T-helper 2 cell treated with Interferon-gamma antibody and Interleukin-4, amounts not matched to agents 5 μg/mL and 100 μg/mL, for 36 hours (primary cell): ENCODE measurements at places on chromosomes 6 and 20.

- DNase-seq: peak; percentile 2
Measured at GRCh38 chr20:58713801-58714339, 21.3 kb downstream of the NPEPL1 start.

- no peak for DNase-seq
Measured at GRCh38 chr6:131631625-131632289, 3.7 kb upstream of the MED23 start.

DNA sequence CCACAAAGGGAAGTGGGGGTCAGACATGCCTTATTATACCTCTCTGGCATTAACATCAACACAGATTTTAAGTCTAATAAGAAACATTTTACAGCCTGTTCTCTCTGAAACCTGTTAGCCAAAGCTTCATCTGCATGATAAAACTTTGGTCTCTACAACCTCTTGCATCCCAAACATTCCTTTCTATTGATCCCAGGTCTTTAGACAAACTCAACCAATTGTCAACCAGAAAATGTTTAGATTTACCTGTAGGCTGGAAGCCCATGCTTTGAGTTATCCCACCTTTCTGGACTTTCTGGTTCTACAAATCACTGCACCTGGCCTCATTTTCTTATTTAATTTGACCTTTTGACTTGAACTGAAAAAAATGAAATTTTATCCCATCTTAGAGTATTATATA lies 20.8 kb downstream of the MCM8 start:
- DNase-seq: no peak

DNA sequence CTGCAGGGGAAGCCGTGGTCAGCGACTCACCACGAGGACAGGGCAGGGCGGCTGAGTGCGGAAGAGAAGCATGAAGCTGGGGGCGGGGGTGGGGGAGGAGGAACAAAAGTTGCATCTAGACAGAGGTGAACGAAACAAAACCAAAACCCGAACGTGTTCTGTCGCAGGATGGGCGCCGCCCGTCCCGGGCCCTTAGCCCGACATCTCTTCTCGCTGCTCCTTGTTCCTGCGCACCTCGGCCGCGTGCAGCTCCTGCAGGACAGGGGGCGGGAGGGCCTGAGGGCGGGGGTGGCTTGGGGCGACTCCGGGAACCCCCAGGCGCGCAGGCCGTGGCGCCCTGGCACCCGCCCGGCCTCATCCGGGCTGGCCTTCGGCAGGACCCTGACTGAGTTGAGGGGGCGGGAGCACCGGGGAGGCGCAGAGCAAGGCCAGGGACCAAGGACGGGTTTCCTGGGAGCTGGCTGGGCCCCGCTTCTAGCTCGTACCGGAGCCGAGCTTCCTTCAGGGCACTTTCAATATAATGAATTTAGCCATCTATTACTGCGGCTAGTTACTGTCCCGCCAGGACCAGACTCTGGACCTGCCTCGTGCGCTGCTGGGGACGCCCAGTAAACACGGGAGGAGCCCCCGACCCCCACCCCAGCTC lies 12.0 kb downstream of the STMN3 start:
- peak; percentile 50 for DNase-seq

DNA sequence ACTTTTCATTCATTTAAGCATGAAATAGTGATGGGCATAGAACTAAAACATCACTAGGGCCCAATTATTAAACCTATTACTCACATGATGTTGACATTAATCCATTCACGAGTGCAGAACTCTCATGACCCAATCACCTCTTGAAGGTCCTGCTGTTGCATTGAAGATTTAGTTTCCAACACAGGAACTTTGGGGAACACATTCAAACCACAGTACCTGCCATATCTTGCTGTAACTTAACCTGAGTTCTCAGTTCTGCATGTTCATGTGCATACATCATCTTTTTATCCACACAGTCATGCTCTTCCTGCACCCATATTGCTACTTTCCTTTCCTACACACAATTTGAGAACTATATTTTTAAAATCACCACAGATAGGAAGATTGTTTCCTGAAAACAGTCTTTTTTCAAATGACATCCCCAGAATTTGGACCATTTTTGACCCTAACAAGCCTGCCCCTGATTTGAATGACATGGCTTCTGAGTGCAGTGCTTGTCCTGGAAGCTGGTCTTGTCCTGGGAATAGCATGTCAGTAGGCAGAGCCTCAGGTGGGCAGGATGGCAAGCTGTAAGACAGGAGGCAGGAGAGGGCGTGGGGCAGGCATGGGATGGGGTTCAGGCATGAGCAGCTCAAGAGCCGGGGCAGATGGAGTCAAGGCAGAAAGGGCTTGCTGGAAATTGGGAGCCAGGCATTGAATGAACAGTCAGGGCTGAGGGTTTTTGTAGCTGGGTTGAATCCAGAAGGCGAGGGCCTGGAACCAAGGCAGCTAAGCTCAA lies 49.2 kb upstream of the FOXC1 start:
- no peak for DNase-seq

DNA sequence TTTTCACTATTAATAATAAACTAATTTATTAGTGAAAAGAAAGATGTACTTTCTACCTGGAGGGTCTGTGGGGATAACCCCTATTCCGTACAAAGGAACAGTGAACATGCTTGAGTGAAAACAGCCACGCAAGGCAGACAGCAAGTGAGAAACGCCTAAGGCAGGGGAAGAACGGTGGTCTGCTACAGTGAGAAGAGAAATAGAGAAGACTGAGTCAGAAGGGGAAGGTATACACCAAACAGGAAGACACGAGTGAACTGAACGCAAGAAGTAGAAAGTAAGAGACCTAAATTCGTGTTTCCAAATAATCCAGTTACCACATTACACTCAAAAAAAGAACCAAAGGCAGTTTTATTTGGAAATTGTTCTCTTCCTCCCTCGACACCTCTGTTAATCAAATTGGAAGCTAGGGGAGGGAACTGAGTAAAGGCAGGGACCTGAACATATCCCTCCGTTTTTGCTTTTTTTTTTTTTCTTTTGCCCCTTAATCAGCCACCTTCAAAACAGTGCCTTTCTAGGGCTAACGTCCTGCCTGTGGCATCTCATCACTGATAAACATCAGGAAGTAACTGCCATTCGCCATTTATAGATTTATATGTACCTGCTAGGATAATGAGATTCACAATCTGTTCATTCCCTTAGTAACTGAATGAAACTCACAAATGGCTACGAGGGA lies 48.9 kb downstream of the ATXN1 start:
- DNase-seq: no peak

DNA sequence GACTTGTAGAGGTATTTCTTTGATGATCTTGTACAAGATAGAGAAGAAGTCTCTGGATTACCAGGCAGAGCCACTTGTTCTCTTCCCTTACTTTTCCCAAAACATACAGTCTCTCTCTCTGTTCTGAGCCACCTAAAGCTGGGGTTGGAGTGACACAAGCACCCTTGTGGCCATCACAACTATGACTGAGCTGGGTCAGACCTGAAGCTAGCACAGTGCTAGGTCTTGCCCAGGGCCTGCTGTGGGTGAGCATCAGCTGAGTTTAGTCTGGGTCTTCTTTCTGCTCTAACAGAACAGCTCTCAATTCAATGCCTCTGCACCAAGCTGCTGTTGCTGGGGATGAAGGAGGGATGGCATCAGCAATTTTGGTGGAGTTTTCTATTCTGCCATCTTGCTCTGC lies 110.2 kb downstream of the HTR1B start:
- DNase-seq: no peak

DNA sequence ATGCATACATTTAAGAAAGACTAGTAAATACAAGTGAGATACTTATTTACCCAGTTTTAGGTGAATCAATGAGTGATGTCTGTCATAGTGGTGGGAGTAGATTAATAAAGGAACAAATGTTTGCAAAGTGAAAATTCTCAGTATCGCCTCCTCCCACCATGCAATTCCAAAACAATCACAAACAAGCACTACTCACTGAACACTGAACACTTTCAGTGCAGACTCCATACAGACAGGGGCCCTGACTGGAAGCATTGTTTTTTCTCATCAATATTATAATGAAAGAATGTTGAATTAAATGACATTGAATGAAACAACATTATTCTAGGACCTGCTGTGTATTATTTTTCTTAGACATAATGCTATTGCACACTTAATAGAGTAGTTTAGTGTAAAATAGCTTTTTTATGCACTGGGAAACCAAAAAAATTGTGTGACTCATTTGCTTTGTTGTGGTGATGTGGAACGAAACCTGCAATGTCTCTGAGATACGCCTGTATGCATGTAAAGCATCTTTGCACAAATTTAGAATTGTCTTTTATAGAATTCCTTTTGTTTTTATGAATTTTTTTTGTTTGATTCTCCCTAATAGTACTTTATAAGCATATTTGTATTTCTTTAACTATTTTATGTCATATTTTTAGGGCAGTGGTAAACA lies 317.5 kb downstream of the UTRN start:
- peak; percentile 41 for DNase-seq

DNA sequence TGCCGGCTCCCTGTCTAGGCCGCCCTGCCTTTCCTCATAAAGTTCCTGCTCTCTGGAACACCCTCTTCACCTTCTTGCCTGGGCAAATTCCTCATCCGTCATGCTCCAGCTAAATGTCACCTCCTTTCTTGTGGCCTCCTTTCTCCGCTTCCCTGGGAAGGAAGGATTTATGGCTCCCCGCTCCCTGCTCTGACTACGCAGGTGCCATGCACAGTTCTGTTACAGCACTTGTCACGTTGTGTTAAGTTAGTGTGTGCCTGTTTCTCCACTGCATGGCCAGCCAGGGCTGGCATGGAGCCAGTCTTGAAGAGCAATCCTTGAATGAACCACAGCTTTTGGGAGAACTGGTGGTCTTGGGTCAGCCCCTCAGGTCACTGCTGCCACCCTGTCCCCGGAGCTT lies 61.7 kb downstream of the CD40 start:
- DNase-seq: no peak

DNA sequence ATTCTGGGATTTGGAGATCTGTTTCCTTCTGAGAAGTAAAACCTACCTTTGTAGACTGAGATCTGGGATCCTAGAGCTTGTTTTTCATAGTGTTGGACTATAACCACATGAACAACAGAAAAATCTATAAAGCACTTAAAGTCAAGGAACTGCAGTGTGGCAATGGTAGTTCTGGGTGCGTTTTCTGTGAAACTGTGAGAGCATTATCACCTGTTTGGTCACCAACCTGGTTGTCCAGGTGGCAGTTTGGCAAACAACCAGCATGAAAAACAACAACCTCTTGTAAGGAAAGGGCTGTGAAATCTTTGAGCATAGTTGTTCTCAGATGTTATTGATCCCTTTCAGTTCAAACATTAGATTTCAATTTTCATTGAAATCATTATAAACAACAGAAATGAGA lies 215.8 kb upstream of the CITED2 start:
- no peak for DNase-seq

DNA sequence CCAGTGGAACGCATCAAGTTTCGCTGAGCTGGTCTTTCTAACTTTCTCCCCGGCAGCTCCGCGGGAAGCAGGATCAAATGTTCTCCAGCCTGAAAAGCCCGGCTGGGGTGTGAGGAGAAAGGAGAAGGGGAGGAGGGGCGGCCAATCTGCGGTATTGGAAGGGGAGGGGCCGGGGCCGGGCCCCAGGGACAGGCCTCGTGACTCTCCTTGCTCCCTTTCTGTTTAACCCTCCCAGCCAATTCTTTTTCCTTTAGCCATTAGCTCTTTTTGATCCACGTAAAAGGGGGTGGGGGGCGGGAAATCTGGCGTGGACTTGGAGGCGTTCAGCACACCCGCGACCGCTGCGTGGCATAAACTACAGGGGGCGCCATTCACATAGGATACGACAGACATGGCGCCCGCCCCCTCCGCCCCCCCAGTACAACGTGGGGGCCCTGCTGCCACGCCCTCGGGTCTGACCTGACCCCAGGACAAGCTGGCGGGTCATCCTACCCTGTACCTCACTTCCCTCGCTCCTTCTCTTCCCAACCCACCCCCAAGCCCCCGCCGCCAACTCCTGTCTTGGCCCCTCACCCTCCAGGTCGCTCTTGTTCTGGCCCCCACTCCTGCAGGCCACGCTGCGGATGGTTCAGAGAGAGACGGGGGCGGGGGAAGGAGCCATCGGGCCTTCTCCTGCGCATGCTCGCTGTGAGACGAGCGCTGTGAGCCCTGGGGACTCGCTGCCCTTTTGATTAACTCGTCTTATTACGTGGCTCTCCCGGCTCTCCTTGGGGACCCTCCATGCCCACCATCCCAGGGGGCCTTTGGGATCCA lies 7.8 kb upstream of the MDGA1 start:
- peak; percentile 54 for DNase-seq

GRCh38 chr20:7742479-7742878 lies 197.8 kb downstream of the HAO1 start:
- no peak for DNase-seq

GRCh38 chr20:32124916-32125454 lies 15.5 kb downstream of the TM9SF4 start:
- DNase-seq: no peak

DNA sequence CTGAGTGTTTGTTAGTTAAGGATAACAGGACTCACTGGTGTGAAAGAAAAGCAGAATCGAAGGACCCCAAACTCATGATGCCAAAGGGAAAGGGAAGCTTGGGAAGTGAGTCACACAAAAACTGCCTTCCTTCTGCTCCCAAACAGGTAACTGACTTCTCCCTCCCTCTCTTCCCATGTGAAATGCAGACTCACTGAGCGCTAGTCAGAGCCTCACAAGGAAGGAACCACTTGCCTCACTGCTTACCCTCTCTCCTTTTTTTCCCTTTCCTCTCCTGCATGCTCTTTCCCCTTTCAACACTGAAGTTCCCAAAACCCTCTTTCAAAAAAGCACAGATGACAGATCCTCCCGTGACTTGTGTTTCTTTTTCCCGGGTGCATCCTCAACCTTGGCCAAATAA lies 56.4 kb downstream of the LYRM4 start:
- no peak for DNase-seq
